Thymus (tissue), 14 donors: ENCODE measurements at places on chromosomes 4 and X.

DNA sequence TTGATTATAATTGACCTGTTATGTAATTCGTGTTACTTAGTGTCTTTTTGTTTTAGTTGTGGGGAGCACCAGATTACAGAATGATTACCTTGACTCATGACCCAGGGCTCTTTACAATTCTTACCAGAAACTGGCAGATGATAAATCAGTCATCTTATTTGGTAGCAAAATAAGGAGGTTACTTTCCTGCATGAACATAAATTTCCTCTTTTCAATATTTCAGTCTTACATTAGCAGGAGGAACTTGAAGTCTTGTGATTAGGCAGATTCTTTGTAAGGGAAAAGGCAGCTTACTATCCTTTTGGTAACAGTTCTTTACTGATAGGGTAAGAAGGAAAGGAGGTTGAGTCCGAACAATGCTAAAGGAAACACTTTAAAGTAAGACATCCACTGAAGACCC, 26.0 kb upstream of the SLC25A5 start:
- DNase-seq, result no peak

- no peak for DNase-seq
These were observed 340.7 kb downstream of the RAB28 start for GRCh38 chr4:13143222-13144070.

- DNase-seq, result peak; percentile 15
These were observed 1.4 kb upstream of the C4orf50 start for GRCh38 chr4:6019316-6020263.

DNA sequence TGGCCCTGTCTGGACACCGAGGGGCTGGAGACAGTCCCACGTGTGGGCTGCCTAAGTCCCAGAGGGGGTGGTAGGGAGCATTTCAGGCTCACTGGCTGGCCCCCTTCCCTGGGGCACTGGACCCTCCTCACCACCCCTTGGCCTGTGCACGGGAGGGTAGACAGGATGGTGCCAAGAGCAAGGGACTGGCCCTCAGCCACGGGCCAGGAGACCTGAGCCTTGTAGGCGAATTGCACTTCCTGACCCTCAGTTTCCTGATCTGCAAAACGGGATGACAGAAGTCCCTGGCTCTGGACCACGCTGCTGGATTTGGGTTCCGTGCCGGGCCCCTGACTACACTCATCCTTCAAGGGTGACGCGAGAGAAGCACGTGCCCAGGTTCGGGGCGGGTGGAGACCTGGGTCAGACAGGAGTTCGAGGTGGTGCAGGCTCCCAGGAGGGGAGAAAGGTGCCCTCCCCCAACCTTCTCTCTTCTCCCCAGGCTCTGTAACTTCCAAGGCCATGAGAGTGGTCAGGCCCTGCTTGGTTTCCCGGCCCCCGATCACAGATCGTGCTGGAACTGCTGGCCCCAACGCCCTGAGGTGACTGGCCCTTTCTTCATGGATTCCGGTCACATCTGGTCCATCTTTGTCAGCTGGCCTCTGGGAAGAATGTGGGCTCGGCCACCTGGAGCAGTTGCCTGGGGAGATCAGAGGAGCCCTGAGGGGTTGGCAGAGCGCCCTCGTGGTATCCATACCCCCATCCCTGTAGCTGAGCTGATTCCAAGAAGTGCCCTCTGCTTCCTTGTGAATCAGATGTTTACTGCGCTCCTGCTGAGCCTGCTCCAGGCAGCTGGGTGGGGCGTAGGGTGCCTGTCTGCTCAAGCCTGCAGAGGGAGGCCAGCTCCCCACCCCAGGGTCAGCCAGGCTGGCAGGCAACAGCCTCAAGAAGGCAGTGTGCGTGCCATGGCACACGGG, 3.3 kb downstream of the SH3BP2 start:
- DNase-seq, result no peak

- no peak for DNase-seq
These were observed 48.0 kb upstream of the STARD8 start for GRCh38 chrX:68599256-68600152.

DNA sequence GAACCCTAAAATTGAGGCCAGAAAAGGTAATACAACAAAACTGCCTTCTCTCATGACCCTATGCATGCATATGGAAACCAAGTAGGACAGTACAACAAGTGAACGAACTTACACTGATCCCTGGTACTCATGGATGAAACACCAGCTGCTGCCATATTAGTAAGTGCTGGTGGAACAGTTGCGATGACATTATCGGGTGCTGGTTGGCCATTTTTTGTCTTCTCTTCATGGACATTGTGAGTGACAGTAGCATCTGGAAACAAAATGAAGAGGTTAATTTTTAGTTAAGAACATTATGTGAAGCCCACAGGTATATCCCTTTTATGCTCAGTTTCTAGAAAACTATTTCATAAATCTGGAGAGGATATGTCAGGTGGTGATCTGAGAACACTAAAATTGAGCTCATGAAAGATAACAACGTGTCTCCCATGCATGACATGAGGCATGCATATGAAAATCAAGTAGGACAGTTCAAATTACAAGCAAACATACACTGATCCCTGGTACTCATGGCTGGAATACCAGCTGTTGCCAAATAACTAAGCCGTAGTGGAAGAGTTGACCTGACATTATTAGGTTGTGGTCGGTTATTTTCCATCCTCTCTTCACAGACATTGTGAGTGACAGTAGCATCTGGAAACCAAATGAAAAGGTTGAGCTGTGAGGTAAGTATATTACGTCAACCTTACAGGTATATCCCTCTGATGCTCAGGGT, 74.2 kb upstream of the CT45A1 start:
- DNase-seq, result no peak

DNA sequence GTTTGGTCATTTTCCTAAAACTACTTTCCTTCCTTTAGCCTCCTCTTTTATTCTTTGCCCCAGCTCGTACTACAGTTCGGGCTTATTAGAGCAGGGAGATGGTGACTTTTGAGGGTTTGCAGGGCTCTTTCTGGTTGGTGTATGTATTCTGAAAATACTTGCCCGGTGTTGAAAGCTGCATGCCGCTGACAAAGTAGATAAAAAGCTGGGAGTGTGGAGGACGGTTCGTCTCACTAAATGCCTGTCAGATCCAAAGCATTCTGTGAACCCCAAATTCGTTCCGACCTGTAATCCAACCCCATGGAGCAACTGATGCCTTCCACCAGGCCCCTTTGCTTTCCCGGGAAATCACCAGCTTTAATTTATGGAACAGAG, 19.2 kb downstream of the TRIM2 start:
- no peak for DNase-seq

DNA sequence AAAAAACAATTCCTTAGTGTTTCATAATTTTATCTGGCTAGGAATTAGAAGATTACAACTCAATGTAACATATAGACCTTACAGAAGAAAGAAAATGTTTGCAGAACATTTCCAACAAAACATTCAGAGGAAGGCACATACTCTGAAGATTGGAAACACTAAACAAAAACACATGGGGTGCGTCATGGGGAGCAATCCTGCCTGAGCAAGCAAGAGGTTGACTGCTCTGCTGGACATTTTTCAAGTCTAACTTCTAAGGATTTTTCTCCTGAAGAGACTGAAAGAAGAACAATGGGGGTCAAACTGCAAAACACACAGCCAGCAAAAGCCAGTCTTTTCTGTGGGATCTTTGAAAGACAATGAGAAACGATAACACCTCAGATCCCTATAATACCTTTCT, 182.8 kb downstream of the GUCY2F start:
- no peak for DNase-seq

- no peak for DNase-seq
These were observed 160.1 kb upstream of the VCX3A start for GRCh38 chrX:6694977-6695376.
